ENCODE measurements at places on chromosomes 12 and 14.

DNA sequence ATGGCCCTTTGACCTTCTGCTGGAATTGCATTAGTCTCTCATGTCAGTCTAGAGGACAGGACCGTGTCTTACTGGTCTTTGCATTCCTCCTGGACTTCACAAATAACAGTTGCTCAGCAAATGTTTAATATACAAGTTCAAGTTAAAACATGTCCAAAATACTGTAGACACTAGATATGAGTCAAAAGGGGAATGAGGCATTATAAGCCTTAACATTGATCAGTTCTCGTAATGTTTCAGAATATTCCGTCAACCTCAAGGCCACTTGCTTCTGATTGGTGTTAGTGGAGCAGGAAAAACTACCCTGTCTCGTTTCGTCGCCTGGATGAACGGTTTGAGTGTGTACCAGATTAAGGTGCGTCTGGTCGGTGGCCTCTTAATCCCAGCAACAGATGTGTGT is 59.9 kb downstream of the HSP90AA1 start:
- DNase-seq: no peak

DNA sequence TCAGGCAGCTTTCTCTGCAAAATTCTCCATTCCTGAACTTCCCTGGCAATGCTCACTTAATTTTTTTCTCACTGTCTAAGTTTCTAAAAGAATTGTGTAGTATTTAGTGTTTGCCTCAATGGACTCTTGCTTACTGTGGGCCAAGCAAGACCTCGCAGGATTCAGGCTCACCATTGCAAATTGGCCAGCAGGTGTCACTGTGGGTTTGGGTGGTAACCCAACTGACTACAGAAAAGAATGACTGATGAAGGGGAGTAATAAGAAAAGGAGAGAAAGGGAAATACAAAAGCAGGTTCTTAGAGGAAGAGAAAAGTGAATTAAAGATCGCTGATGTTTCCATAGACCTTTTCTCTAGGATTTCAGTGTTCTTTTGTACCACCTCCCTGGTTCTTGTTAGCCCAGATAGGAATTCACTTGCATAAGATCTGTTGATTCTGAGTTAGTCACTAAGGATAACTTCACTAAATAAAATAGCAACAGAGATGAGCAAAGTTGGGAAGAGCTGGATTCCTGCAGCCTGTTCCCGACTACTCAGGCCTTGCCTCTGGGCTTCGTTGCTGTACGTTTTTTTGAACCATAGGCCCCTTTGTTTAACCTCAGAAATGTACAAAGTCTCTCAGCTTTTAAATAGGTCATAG is 386.5 kb upstream of the DDHD1 start:
- DNase-seq: peak; percentile 81

DNA sequence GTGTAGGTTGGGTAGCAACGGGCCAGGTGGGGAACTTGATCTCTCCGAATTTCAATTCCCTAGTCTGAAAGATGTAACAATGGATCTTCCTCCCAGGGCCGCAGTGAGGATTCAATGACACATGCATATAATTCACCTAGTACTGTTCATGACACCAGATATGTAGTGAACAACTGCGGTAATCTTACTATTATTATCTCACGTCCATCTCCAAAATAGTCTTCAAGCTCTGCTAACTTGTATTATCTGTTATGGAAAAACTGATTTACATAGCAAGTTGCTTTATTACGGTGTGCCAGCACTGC is 26.4 kb downstream of the MOK start:
- no peak for DNase-seq

DNA sequence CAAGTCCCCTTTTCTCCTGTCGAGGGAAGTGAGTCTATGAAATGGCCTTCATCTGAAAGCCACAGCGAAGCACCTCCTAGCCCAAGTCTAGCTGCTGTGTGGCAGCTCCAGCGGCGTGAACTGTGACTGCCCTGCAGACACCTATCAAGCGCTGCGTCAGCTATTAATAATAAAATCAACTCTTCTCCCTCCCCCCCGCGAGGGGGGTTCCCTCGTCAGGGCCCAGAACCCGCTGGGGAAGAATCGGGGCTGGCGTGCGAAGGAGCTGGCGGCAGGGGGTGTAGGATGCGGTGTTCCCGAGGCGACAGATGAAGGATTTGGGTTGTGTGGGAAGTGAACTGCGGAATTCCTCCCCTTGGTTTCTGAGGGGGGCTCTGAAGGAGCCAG is 662 bp upstream of the ATP2A2 start:
- DNase-seq: no peak
